ENCODE measurements at places on chromosomes 16 and 17. TPM values are rescaled to one million over a fixed set of nuclear protein-coding genes. Genes with fewer than 3 reads are reported as not detected.
A peak's percentile ranks its signal among the peaks of the same experiment; 100 is the strongest.

DNA sequence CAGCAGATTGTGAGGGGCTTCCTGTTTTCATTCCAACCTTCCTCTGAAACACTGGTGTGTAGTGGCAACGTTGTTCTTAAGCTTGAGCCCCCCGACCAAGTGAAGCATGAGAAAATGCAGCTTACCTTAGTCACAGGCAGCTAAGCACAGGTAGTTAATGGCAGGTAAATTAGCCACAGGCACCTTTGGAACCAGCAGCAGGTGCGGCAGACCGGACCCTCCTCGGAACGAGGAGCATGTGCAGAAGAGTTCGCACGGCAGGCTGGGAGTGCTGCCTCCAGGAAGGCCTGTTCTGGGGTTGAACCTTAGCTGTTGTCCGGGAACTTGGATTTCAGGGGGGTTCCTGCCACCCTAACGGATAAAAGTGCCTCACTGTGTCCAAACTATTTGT is 7.2 kb upstream of the IRF8 start:
- no peak for DNase-seq

IGFALS gene
- not detected for total RNA-seq

TEKT5 gene
- total RNA-seq, result not detected

- DNase-seq, result peak; percentile 81
Observed at GRCh38 chr17:57861790-57862693, 12.2 kb upstream of the MRPS23 start.

DNA sequence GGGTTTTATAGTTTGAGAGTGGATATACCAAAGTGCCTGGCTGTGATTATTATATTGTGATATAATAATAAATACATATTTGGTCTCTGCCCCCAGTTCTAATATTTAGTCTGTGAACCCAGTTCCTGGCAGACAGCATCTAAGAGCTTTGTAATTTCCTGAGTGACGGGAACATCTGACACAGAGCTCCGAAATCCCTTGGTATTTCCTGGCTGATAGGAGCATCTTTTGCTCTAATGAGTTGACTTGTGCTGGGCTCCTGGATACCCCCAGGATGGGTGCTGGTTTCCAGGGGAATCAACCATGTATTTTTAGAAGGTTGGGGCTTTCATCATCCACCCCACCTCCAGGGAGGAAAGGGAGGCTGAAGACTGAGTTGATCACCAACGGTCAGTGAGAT is 187.3 kb downstream of the CDH13 start:
- no peak for DNase-seq

GRCh38 chr17:35982409-35983191 is 1.3 kb upstream of the CCL16 start:
- no peak for DNase-seq

GRCh38 chr17:56599088-56599487 is 5.6 kb downstream of the NOG start:
- no peak for DNase-seq

MYCBPAP gene
- total RNA-seq, result not detected

MEOX1 gene
- total RNA-seq, result not detected

DNA sequence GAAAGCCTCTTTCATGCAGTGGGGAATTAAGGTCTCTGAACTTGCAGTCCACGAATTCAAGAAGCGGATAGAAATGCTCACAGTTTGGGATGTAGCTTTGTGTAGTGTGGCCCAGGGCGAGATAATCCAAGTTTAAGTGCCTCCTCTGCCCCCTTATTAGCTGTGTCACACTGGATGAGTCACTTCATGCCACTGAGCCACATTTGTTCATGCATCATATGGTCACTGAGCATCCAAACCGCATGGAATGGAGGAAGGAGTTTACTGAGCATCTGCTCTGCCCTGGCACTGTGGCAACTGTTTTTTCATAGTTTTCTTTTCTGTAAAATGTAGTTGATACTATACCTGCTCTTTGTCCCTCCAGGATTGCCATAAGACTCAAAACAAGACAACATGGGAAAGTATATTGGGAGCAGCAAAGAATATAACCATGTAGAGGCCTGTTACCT is 15.1 kb upstream of the DHX8 start:
- peak; percentile 81 for DNase-seq

DNA sequence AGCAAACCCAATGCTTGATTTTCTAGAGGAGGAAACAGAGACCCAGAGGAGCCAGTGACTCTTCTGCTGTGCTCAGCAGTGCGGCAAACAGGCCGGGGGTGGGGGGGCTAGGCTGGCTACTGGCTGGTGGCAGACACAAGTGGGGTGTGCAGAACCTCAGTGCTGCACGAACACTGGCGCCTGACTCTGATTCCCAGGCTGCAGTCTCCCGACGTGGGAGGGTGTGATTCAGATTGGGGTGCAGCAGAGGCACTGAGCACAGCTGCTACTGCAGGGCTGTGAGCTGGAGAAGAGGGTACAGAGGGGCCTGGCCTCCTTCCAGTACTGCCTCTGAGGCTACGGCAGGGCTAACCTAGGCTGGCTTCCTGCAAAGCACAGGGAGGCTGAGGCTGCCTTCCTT is 8.1 kb downstream of the RPL19 start:
- no peak for DNase-seq

GRCh38 chr17:17934806-17935205 is 37.4 kb downstream of the TOM1L2 start:
- DNase-seq, result no peak

BLTP2 gene
- total RNA-seq, result 58.8 TPM

NOG gene
- 11.0 TPM for total RNA-seq

CACNA1H gene
- total RNA-seq, result not detected

DNA sequence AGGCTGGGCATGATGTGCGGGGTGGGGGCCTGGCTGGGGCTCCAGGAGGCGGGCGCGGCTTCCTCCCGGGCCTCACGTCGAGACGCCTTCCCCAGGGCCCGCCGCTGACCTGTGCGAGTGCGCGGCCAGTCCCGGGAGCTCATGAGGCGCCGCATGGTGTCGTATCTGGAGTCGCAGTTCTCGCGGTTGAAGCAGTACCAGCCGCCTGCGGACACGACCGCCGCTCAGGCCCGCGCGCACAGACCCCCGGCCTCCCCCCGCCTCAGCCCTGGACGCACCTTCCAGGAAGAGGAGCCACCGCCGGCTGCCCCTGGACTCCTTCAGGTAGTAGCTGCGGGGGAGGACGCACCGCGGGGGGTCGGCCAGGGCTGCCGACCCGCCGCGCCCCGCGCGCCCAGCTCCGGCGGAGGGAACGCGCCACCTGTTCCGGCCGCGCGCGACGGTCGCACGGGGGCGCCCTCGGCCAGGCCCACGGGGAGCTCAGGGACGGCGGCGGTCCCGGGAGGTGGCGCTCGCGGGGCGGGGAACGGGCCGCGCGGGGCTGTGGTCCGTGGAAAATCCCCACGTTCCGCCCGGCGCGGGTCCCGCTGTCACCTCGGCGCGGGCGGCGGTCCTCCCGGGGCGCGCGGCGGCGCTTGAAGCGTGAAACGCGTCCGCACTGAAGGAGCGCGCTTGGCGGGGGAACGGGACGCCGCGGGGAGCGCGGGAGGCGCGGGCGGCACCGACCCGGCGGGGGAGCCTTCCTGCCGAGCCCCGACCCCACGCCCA is 1.4 kb downstream of the NOTUM start:
- peak; percentile 69 for DNase-seq

SRL gene
- 0.31 TPM for total RNA-seq

DNA sequence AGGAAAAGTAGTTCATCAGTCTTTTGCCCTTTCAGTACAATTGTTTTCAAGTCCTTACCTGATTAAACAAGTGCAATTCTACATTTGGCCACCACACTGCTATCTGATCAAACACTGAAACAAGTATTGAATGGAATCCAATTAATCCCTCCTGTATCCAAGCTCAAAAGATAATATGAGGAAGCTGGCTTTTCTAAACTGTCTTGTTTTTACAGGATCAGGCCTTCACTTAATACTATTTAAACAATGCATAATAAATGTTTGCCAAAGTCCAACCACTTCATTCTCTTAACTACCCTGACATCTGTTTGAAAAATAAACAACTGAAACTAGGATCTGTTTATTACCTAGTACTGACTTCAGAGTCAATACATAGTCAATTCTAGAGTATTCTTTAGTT is 131.6 kb downstream of the MRTFB start:
- no peak for DNase-seq

GRCh38 chr16:19245326-19245925 is 40.1 kb upstream of the CLEC19A start:
- DNase-seq, result no peak

SPAG7 gene
- 71.4 TPM for total RNA-seq

LPO gene
- total RNA-seq, result not detected

DNA sequence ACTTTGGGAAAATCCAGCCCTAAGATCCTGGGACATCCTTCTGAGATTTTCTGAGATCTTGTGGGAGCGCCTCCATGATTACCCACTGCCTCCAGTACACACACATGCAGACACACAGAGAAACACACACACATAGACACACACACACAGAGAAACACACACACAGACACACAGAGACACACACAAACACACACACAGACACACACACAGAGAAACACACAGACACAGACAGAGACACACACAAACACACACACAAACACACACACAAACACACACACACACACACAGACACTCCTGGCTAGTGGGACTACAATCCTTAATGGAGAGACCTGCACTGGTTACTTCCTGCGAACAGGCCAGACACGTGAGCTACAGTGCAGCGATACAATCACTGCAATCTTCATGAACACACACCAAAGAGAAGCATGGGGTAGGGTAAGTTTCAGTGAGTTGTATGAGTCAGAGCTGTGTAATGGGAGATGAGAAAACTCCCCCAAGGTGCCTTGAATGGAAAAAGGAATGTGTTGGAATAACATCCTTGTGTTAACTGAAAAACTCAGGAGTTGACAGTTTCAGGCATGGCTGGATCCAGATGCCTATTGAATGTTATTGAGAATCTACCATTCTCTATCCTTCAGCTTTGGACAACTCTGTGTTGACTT is 79.5 kb downstream of the SLC6A2 start:
- DNase-seq, result no peak

XYLT1 gene
- total RNA-seq, result 13.0 TPM

TEX19 gene
- 0.34 TPM for total RNA-seq

DNA sequence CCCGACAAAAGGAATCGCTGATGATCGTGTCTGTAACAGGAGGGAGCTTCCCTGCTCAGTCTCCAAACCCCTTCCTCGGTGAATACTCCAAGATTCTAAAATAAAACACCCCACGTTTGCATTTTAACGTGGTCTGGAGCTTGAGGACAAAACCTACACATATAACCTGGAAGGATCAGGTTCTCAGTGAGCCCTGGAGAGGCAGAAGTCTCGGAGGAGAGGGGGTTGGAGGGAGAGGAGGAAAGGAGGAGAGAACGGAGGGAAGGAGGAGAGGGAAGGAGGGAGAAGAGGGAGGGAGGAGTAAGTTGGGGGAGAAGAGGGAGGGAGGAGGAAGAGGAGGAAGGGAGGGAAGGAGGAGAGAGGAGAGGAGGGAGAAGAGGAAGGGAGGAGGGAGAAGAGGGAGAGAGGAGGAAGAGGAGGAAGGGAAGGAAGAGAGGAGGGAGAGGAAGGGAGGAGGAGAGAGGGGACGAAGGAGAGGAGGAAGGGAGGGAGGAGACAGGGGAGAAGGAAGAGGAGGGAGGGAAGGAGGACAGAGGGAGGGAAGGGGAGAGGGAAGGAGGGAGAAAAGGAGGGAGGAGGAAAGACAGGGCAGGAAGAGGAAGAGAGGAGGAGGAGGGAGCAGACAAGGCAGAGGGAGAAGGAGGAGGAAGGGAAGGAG is 27.4 kb upstream of the GINS2 start:
- no peak for DNase-seq

- DNase-seq, result peak; percentile 9
Observed at GRCh38 chr17:52027081-52027480, 131.4 kb downstream of the CA10 start.

DNA sequence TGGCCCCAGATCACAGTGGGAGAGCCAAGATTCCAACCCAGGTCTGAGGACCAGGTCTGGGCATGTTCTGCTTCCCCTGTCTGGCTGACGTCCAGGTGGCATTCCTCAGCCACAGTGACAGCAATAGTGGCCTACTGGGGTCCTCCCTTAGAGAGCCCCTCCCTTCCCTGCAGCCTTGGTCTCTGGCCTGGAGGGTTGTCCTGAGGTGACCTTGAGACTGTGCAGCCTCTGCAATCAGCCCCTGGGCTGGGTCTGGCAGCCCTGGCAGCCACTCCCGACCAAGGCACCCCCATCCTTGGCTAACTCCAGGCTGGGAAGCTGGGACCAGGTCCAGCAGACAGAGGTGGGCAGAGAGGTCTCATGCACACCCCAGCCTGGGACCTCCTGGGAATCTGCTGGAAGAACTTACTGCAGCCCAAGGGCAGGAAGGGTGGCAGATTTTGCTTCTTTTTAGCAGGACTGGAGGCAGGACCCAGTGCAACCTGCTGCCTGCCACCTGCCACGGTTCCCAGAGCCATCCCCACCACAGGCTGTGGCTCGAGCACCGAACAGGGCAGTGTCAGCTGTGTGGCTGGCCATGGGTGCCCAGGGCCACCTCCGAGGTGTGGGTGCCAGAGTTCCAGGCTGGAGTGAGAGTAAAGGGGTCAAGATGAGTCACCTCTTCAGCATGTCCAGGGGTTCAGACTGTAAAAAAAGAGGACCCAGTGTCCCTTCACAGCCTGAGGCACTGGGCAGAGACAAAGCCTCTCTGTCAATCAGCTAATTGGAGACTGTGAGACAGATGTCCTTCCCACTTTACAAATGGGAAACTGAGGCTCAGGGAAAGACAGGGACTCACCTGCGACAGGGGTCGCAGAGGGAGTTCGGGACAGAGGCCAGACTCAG is 12.6 kb downstream of the GRB7 start:
- DNase-seq, result no peak

DNA sequence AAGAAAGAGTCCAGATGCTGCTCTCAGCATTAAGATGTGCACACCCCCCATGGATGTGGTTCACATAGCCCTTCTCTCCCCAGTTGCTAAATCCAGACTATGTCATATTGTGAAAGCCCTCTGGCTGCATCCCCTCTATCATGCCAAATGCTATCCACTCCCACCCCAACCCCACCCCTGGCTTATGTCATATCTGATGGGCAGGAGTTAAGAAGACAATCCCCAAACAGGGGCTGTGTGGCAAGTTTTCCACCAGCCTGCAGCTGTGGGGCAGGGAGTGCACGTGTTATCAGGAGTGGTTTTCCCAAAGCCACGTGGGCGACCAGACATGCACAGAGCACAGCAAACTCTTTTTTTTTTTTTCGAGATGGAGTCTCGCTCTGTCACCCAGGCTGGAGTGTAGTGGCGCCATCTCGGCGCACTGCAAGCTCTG is 10.0 kb downstream of the FAM117A start:
- DNase-seq, result no peak

SLC12A3 gene
- total RNA-seq, result not detected

Data from SJSA1 (cell line).